ENCODE measurements at places on chromosomes 12 and 14.
A peak's percentile ranks its signal among the peaks of the same experiment; 100 is the strongest.

DNA sequence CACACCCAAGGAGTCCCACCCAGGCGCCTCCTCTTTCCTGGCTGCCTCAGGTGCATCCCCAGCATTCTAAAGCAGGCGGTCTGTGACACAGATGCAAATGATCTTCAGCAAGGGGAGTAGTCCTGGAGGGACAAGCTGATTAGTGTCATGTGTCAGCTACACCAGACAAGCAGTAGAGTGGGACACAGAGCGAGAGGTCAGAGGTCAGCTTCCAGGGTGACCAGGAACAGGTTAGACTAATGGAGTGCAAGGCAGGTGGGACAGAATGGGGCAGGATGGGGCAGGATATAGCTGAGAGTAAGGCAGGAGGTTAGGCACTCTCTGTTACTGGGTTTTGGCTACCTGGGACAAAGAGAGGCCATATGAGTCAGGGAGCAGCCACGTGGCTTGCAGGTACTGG is 534.0 kb downstream of the FUT8 start:
- DNase-seq = no peak
- 0 out of 2 replicates have a peak, but pooled peaks cover 1% of the 10 kb centered on the region for H3K4me1 ChIP-seq
- H3K27me3 ChIP-seq = no peaks in the 10 kb centered on the region
- no peaks in the 10 kb centered on the region for H3K36me3 ChIP-seq
- no peak overlapping the region for H3K27ac ChIP-seq

DNA sequence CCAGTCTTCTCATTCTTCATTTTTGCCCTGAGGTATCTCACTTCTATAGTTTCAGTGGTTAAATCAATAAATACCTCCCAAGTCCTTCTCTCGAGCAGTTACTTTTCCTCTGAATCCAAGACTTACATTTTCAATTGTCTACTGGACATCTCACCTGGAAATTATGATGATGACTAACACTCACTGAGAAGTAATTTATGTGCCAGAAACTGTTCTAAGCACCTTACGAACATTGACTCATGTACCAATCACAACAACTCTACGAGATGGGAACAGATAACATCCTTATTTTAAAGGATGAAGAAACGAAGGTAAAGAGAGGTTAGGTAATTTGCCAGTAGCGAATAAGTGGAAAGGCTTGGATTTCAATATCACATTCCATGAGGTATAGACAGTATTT is 94.1 kb downstream of the EML5 start:
- no peak overlapping the region for H3K27ac ChIP-seq
- no peak for DNase-seq
- H3K27me3 ChIP-seq = no peaks in the 10 kb centered on the region
- no peaks in the 10 kb centered on the region for H3K36me3 ChIP-seq
- no peaks in the 10 kb centered on the region for H3K4me1 ChIP-seq

DNA sequence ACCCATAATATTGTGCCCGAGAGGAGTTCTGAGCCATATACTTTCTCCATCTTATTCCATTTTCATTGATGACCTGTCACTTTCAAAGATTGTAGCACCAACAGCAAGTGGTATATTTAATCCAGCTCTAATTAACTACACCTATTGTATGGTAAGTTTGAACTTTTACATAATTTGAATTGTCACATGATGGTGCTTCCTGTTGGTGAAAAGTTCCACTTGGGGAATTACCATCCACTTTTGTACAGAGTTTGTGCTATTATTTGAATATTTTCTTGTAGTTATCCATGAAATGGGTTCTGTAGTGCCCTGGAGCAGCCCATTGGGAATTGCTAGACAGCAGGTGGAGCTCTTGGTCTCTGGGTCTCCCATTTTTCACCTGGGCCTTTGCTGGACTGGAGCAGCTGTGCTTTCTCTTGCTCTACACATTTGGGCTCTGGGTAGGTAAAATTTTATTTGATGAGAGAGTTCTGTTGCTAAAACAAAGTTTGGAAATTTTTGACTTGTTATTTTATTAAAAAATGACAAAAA is 3.0 kb downstream of the SMCO3 start:
- no peak overlapping the region for H3K4me3 ChIP-seq
- DNase-seq = peak; percentile 59
- no peak overlapping the region for H3K27ac ChIP-seq
- H3K36me3 ChIP-seq = no peaks in the 10 kb centered on the region

- DNase-seq = no peak
- H3K4me1 ChIP-seq = no peaks in the 10 kb centered on the region
- peaks cover 2% of the 10 kb centered on the region for H3K36me3 ChIP-seq
Observed at GRCh38 chr14:89184952-89185351, 232.1 kb downstream of the FOXN3 start.

GRCh38 chr12:22312336-22312735 is 22.2 kb downstream of the ST8SIA1 start:
- no peak overlapping the region for H3K27ac ChIP-seq
- H3K4me3 ChIP-seq = no peak overlapping the region
- no peaks in the 10 kb centered on the region for H3K4me1 ChIP-seq
- no peaks in the 10 kb centered on the region for H3K36me3 ChIP-seq
- no peak for DNase-seq

DNA sequence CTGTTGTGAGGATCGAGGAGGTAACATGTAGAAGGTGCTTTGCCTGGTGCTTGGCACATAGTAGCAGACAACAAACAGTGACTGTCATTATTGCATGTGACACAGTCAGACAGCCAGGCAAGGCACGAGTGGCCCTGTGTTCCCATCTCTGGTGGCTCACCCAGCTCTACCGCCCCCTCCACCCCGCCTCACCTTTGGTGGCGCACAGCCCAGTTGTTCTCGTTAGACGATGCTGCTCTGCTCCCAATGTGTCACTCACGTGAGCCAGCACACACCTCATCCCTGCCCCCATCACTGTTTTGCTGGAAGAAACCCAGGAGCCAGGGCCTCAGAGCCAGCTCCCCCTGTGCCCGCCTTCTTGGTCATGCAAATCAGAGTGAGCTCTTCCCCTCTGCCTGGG is 113.3 kb downstream of the CALM1 start:
- peaks cover 13% of the 10 kb centered on the region for H3K4me1 ChIP-seq
- no peak overlapping the region for H3K4me3 ChIP-seq
- no peaks in the 10 kb centered on the region for H3K36me3 ChIP-seq
- peak; percentile 57 for DNase-seq

GRCh38 chr14:70893062-70893845 is 14.0 kb upstream of the PCNX1 start:
- no peak overlapping the region for H3K27ac ChIP-seq
- DNase-seq = no peak
- no peaks in the 10 kb centered on the region for H3K27me3 ChIP-seq
- H3K4me3 ChIP-seq = no peak overlapping the region
- no peaks in the 10 kb centered on the region for H3K36me3 ChIP-seq
- no peaks in the 10 kb centered on the region for H3K4me1 ChIP-seq

Data from GM23338 (cell line).